Activated T-cell treated with anti-CD3 and anti-CD28 coated beads, Interleukin-2, amount 50 U/mL, for 24 hours (primary cell): ENCODE measurements at places on chromosomes 6 and 20.
A peak's percentile ranks its signal among the peaks of the same experiment; 100 is the strongest.

GRCh38 chr6:11428895-11429294, 108.7 kb upstream of the TMEM170B start:
- DNase-seq = no peak

DNA sequence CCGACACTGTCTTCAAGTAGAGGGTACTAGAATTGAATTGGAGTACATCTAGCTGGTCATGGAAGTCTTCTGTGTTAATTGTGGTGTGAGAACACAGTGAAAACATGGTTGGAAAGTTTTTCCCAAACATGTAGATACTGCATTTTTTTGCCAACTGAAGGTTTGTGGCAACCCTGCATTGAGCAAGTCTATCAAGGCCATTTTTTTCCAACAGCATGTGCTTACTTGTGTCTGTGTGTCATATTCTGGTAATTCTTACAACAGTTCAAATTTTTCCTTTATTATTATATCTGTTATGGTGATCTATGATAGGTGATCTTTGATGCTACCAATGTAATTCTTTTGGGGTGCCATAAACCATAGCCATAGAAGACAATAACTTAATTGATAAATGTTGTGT, 147.0 kb downstream of the MYB start:
- DNase-seq = no peak

- no peak for DNase-seq
These were observed 294.2 kb downstream of the FOXC1 start for GRCh38 chr6:1903780-1904465.

DNA sequence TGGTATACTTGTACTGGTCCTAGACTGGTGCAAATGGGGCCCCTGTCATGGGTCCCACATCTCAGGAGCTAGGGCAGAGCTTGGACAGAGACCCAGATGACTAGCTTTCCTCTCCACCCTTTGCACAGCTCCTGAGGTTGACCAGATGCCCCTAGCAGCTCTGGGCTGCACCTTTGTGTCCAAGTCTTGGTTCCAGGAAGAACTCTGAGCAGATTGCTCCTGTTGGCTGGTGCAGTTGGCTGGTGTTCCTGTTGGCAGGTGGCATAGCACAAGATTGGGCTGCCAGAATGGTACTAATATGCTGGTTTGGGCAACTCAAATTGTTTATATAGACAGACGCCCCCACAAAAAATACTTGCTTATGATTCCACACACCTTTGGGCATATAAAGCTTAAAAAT, 89.4 kb upstream of the EZR start:
- no peak for DNase-seq

DNA sequence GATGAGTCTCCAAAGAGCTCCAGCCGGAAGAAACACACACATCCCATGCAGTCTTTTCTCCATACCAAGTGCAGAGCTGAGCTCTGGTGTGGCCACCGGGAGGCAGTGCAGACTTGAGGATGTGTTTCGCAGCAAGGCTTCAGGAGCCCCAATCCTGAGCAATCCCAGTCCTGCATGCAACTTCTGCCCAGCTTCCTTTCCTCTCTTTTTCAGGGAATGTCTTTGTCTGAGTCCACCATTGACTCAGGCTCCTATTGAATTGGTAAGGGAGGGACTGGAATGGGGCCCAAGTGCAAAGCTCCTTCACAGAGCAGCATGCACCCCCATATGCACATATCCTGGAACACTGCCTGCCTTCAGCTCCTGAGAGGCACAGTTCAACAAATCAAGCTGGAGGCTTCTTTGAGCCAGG, 50.5 kb upstream of the ASIP start:
- DNase-seq = peak; percentile 46

DNA sequence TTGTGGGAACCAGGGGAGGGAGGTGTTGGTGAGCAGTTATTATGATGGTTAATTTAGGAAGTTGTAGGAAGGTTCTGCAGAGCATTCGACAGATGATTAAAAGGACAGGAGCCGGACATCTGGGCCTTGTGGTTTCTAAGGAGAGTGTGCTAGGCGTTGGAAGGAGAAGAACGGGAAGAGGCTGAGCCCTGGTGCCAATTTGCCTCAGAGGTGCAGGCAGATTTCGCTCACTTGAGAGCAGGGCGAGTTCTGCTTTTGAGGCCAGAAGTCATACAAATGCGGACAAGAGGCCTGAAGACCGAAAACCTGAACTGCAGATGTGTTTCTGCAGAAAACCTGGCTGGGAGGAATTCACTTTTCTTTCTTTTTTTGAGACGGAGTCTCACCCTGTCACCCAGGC, 30.5 kb upstream of the RPS6KA2 start:
- no peak for DNase-seq

- DNase-seq = no peak
These were observed 68.5 kb upstream of the NFATC2 start for GRCh38 chr20:51610761-51611624.

GRCh38 chr20:4267242-4267641, 251.9 kb upstream of the RNF24 start:
- DNase-seq = no peak

- no peak for DNase-seq
These were observed 337.6 kb downstream of the BTBD9 start for GRCh38 chr6:38302081-38302480.

DNA sequence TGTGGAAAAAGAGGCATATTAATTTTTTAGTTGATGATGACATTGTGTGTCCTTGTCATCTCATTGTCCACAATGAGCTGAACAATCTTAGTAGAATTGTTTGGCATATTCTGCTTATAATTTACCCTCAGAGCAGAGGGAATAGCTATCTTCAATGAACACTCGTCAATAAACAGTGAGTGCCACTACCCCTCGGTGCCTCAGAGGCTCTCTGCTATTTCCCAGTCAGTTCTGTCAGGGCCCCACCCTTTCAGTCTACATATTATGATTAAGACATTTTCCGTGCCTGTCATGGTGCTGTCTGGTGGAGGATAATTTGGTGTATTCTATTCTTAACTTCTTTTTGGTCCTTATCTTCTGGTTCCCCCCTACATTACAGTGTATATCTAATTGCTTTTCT, 31.2 kb downstream of the NUS1 start:
- DNase-seq = no peak

- no peak for DNase-seq
These were observed 232.3 kb upstream of the ECI2 start for GRCh38 chr6:4367643-4368042.

DNA sequence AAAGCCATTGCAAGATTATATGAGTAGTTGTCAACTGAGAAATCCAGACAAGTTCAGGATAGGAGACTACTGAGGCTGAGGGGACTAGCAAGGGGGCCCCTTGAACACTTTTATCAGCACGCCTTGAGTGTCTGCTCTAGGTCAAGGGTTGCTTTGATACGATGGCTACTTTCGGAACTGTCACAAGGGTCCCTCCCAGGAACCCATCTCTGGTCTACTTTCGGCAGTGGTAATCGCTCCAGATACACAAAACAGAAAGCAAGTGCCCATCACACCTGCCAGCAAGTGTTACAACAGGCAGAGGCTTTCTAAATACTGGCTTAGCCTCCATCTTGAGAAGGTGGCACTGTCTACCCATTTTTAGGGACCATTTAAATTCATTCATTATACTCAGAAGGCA, 61.1 kb downstream of the GJA10 start:
- DNase-seq = no peak

DNA sequence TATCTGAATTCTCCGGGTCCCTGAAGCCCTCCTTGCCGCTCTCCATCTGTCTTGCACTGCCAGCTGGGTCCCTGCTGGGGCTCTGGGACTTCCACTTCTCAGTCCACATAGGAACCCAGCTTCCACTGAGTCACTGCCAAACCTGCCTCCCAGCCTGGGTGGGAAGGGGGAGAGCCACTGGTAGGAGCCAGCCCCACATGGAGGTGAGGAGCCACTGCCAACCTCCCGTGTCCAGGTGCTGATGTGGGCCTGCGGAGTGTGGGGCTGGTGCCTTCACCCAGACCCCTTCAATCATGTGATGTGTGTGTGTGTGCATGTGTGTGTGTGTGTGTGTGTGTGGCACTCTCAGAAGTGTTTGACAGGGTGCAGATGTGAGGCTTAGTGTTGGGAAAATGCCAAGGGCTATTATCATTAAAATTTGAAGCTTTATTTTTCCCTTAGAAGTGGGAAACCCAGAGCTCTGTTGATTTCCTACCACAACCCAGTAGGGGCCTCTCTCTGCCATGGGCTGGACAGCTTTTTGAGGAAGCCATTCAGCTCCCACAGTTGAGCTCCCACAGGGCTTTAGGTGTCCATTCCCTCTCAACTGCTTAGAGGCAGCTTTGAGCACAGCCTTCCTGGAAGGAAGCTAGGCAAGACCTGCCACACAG, 9.3 kb upstream of the SGK2 start:
- DNase-seq = no peak

- DNase-seq = no peak
These were observed 401.2 kb upstream of the RNF217 start for GRCh38 chr6:124560873-124561567.

GRCh38 chr6:30942338-30943060, 1.7 kb downstream of the MUCL3 start:
- no peak for DNase-seq

GRCh38 chr6:126266664-126267063, 73.3 kb upstream of the CENPW start:
- DNase-seq = no peak

- no peak for DNase-seq
These were observed 58.4 kb upstream of the ARID1B start for GRCh38 chr6:156718647-156719394.

DNA sequence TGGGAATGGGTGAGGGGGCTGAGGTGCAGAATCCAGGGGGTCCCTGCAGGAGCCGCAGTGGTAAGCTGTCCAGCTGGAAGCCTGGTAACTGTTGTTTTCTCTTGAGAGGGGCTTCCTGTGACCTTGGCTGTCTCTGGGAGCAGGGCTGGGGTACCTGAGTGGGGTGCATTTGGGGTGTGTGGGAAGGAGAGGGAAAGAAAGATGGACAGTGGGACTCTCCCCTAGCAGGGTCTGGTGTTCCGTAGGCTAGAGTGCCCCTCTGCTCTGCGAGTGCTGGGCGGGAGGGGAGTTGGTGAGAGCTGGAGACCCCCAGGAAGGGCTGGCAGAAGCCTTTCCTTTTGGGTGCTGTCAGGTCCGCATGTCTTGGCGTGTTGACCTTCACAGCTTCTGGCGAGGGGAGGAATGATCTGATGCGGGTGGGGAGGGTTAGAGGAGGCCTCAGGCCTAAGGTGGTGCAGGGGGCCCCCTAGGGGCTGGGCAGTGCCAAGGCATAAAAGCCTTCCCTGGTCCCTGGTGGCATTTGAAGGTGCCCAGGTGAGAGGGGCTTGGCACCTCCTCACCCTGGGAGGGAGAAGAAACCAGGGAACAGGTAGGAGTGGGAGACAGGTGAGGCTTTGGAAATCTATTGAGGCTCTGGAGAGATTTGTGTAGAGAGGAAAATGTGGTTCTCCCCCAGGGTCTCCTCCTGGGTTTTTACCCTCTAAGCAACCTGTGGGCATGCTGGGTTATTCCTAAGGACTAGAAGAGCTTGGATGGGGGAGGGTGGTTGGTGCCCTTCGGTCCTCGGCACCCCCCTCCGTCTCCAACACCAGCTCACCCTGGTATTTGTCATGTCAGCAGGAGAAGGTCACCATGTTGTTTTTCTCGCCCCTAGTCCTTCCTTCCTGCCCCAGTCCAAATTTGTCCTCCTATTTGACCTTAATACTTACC, 3.3 kb downstream of the VEGFA start:
- DNase-seq = peak; percentile 71
